Myocyte (in vitro differentiated cells): ENCODE measurements at places on chromosomes 2 and 18. TPM values are rescaled to one million over a fixed set of nuclear protein-coding genes. Genes with fewer than 3 reads are reported as not detected.

DNA sequence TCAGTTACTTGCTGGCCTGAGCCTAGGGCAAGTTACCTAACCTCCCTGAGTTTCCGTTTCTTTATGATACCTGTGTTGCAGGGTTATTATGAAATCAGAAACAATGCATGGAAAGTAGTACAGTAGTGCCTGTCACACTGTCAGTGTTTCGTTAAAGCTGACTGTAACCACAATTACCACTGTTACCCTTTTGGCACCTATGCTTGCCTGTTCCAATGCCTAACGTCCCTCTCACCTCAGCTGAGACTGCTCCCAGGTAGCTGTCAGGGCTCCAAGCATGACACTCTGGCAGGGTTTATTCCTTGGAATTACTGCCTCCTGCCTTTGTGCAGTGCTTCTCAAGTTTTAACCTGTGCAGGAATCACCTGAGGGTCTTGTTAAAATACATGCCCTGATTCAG, 135.2 kb upstream of the RBMS1 start:
- DNase-seq: no peak

The PLEK gene
- not detected in 2 replicates for total RNA-seq

DNA sequence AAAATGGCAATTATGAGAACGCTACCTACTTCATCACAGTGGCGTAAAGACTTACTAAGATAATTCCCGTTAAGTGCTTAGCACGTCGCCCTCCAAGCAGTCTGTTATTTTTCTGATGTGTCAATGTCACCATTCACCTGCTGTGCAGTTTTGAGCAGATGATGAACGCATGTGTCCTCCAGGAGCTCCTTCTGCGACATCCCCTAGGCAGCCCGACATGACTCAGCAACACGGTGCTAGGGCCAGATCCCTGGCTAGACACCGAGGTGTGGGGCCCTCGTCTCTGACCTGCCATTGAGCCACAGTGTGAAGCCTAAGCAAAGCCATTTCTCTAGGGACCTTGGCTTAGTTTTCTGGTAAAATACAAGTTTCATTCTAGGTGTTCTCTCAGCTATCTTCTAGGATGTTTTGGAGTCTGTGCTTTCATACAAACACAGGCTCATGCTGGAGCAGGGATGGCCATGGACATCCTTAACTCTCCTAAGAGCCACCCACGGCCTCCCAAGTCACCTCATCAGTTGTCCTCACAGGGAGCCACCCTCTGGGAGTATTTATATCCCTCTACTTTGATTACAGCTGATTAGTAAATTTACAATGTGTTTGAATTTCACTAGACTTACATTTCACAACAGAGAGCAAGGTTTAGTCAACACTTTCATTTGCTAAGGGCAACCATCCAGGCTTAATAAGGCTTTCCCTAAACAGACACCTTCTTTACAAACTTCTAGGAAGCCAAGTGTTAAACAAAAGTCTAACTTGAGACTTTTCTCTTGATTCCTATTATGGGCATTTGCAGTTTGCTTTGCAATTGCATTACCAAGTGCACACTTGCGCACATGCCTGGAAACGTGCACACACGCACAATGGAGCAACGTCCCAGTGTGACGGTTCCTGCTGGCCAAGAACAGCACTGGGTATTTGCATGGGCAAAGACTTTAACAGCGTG, 376.8 kb upstream of the ID2 start:
- no peak for DNase-seq

- no peak for DNase-seq
Measured at GRCh38 chr18:59086522-59086921, 53.2 kb upstream of the SEC11C start.

- peak; percentile 85 for DNase-seq
Measured at GRCh38 chr18:48446582-48447225, 37.5 kb upstream of the ZBTB7C start.

The LOXL3 gene
- 3.4 and 5.7 TPM in 2 replicates for total RNA-seq

DNA sequence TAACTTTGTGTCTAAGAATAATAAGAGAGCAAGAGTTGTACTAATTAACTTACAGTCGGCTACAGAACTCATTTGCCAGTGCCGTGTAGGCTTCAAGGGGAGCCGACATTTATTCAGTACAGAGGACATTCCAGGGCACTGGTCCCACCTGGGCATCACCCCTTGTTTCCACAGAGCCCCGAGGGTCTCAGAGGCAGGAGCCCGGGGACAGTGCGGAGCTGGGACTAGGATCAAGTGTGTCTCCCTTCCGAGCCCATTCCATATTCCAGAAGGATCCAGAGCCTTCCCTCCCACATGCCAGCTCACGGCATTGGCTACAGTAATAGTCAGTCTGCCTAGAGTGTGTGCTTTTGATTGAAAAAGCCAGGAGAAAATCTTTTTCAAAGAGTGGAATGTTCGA, 71.5 kb upstream of the CTDP1 start:
- no peak for DNase-seq

DNA sequence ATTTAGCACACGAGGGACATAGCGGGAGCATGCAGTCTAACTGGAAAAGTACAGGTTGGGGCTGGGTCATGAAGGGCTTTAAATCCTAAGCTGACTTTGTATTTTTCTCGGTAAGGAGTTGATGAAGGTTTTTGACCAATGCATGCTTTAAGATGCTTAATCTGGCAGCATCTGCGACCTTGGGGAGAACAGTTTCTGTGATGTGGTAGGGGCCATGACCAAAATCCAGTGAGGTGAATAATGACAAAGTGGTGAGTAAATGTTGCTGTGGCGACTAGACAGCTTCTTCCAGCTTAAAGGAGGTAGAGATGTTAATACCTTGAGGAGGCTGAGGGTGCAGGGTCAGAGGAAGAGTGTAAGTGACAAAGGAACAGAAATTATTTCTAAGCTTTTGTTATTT, 174.6 kb upstream of the ALPP start:
- DNase-seq: no peak

DNA sequence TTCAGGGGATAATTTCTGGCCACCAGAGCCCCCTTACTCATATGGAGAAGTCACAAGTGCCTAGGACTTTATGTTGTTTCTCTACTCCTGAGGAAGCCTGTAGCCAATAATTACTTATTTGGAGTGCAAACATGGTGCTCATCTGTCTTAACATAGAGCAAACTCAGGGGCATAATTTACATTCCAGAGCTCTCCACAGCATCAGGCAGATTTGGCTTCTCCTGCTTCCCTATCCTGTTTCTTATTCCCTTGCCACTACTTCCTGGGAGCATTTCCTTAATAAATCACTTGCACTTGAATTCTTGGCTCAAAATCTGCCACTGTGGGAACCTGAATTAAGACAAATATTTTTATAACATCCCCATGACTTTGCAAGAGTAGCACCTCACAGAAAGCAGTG, 960.9 kb downstream of the SOCS6 start:
- DNase-seq: no peak

DNA sequence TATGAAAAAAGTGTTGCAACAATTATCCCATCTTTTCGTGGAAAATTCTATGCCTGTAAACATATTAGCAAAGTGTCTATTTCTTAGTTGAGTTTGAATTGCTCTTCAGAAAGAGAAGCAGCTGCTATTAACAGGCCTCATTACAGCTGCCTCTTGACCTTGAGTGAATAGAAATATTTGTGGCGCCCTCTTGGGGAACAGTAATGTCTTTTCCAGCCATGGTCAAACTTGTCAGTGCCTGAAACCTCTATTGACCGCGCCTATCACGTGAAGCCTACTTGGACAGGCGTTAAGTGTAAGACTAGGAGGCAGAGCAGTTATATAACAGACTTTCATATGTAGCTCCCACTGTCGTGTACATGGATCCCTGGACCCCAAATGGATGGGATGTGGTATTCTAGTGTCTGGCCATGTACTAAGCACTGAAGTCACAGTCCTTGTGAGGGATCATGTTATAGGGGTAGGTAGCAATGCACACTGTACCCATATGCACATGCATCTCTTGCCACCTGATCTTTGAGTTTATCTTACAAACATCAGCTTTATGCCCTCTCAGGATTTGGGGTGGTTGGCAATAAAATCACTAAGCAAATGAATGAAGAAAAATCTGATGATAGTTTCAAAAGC, 245.0 kb downstream of the PTGR3 start:
- peak; percentile 87 for DNase-seq

The POLR1A gene
- total RNA-seq: 26.0 and 34.3 TPM in 2 replicates

GRCh38 chr2:174704061-174704460, 60.2 kb downstream of the CHRNA1 start:
- DNase-seq: no peak

The PID1 gene
- total RNA-seq: 8.5 and 9.0 TPM in 2 replicates

DNA sequence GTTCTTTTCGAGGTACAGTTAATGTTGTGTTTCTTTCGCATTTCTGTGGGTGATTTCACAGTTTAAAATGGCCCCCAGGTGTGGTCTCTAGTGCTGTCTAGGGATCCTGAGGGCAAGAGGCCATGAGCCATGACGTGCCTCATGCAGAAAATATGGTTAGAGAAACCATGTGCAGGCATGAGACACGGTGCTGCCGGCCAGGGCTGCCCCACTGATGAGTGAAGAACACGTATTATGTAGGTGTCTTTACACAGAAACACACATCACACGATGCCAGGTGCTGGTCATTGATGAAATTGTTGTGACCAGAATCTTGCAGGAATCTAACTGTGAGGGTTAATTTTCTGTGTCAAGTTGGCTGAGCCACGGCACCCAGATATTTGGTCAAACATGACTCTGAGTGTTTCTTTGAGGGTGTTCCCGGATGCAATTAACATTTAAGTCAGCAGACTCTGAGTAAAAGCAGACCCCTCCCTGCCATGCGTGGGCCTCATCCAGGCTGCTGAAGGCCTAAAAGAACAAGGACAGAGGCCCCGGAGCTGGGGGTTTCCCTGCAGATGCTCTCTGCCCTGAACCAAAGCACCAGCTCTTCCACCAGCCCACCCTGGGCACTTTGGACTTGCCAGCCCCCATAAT, 463.0 kb upstream of the MYT1L start:
- DNase-seq: no peak

The CIDEA gene
- not detected in 2 replicates for total RNA-seq

The CEP76 gene
- total RNA-seq: 5.8 and 9.7 TPM in 2 replicates

The SLC23A3 gene
- 0.26 TPM in 1 of 2 replicates, not detected in the other for total RNA-seq

The NAT8 gene
- total RNA-seq: not detected in 2 replicates

DNA sequence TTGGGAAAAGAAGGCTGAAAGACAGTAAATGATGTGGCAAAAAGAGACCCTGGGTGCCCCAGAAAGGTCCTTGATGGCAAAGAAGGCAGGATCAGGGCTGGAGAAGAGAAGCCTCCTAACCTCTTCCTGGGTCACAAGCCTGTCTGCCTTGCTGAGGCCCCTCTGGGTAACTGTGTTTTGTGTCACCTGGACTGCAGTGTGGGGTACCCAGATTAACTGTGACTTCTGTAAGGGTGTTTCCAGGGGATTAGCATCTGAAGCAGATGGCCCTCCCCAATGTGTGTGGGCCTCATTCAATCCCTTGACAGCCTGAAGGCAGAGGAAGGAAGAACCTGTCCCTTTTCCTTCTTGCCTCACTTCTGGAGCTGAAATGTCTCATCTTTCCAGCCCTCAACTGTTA, 35.6 kb upstream of the APCDD1 start:
- DNase-seq: no peak

The UNC80 gene
- total RNA-seq: not detected in 2 replicates

GRCh38 chr2:130814931-130815680, 21.6 kb upstream of the ARHGEF4 start:
- no peak for DNase-seq

- DNase-seq: no peak
Measured at GRCh38 chr2:215479536-215480240, 43.8 kb upstream of the FN1 start.

DNA sequence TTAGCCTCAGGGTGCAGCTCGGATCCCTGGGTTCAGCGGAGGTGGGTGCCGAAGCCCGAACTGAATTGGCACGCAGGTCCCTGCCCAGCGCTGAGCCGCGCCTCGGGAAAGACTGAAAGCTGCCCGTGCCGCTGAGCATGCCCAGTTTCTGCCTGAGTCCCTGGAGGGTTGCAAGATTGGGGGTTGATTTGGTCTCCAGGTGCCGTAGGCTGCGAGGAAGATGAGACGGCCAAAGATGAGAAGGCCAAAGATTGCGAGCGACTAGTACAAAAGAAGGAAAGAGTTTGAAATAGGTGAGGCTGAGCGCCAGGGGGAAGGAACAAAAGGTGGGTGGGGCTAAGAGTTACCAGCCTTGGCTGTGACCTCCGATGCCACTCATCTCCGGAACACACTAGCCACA, 852 bp upstream of the KCNH7 start:
- no peak for DNase-seq

GRCh38 chr18:9115984-9116383, 13.5 kb downstream of the NDUFV2 start:
- no peak for DNase-seq

The SULT1C2 gene
- 0.16 and 0.37 TPM in 2 replicates for total RNA-seq

DNA sequence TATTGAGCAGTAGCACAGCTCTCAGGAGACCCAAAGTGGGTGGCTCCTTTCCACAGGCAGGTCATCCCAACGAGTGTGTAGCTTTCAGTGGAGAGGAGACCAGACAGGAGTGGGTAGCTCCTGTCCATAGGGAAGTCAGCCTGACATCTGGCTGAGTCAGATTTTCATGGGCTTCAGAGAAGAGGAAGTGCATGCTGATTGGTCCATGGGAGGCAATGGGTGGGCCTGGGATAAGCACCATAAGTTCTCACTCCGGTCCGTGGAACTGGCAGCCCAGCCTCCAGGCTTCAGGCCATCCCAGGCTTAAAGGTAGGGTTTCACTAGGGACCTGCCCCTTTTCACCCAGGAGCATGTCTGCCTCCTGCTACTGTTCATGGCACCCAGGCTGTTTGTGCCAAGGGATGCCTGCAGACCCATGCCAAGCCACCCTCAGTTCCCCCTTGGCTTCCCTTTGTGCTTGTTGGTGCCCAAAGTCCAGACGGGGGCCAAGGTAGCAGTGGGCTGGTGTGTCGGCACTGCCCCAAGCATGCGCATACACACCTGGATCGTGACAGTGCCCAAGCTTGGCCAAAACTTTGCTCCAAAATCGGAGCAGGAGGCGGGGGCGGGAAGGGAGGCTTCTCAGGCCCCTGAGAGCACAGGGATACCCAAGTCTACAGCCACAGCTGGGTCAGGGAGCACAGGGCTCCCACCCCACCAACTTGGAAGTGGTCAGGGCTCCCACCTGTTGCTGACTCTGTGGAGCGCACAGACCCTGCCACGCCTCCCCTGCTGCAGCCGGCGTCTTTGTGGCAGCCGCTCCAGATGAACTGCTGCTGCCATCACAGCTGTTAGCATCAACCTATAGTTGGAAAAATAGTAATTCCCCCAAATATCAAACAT, 26.4 kb downstream of the MARCHF7 start:
- DNase-seq: peak; percentile 37

GRCh38 chr18:7393080-7393479, 162.2 kb downstream of the LRRC30 start:
- DNase-seq: no peak

The EVX2 gene
- total RNA-seq: not detected in 2 replicates

DNA sequence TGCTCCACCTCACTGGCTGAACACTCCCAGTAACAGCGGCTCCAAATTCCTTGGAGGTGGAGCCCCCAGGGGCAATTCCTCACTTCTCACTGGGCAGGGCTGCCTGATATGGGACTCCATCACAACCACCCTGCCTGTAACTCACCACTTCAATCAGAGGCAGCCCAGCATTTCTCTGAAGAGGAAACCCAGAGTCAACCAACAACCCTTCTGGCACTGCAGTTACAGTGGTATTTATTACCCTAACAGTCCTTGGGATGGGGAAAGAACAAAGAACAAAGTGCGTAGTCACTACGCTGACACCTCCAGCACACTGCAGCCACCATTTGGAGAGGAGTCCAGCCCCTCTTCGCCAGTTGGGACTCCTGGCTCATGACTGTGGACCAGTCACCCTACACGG, 85.7 kb upstream of the GALNT13 start:
- DNase-seq: no peak

- no peak for DNase-seq
Measured at GRCh38 chr2:239854596-239854995, 170.5 kb downstream of the NDUFA10 start.
